Right ventricle myocardium inferior (tissue), 1 donor: ENCODE measurements at places on chromosomes 12 and 14.

GRCh38 chr12:13223941-13224340, 27.4 kb downstream of the EMP1 start:
- DNase-seq, result no peak

DNA sequence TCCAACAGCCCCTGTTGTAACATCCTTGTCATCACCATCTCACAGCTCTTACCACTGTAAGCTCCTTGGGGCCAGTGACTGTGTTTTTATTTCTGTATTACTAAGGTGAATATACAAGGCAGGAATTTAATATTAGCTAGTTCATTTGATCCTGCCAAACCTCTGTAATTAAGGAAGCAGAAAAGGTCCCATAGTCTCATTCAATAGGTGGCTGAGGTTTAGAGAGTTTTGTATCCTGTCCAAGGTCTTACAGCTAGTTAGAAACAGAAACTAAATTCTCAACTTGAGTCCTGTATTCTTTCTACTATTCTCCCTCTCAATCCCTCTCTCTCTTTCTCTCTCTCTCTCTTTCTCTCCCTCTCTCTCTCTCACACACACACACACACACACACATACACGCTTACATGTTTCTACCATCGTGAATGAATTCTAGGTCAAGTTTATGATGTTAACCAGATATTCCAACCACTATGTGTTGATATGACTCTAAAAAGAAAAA, 543 bp upstream of the GLIPR1 start:
- DNase-seq, result no peak

DNA sequence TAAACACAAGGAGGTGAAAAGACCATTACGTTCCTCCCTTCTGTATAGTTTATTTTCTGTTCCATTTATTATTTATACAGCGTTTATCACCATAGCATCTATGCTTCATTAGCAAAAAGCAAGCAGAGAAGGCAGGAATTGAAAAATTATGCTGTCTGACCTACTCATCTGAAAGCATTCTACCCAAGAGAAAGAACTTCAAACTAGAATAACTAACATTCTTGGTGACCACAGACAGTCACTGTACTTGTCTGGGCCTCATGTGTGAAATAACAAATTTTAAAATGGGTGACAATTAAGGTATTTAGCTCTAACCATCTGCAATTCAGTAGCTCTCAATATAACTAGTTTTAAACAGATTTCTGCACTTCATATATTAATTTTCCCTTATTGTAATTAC, 29.3 kb upstream of the PDE3A start:
- no peak for DNase-seq

GRCh38 chr12:114676142-114676741, 7.7 kb downstream of the TBX3 start:
- DNase-seq, result no peak

- no peak for DNase-seq
Observed at GRCh38 chr12:87656311-87656710, 372.9 kb downstream of the C12orf50 start.

GRCh38 chr14:57323721-57324120, 55.0 kb downstream of the AP5M1 start:
- no peak for DNase-seq

GRCh38 chr14:74302152-74302628, 544 bp downstream of the ABCD4 start:
- DNase-seq, result no peak

DNA sequence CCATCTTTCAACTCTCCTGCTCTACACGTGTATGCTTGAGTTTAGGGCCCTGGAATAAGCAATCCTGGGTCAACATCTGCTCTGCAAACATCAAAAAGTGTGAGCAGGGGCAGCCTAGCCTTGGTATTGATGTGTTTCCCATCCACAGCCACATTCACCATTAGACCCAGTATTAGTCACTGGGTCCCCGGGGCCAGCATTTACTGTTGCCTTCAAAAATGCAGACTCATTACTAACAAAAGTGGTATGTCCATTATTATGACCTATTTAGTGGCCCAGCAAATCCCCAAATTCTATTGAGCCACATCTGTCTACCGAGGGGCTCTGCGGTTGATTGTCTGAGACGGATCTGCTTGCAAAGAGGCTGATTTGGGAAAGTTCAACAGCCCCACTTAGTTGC, 661.8 kb downstream of the DIO2 start:
- DNase-seq, result no peak

GRCh38 chr14:95784137-95784536, 70.2 kb upstream of the TCL1A start:
- no peak for DNase-seq

DNA sequence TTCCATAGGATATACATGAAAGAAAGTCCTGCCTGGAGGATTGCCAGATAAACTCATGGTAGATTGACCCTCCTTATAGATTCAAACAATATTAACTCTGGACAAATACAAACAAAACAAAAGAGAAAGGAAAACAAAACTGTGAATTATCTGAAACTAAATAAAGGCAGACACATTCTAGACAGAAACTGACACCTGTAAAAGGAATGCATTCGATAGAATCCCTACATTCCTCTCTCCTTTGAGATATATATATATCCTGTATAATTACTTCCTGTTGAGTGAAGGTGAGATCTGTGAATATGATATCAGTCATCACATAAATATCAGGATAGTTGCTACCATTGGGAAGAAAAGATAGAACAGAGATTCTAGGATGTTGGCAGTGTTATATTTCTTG, 948.4 kb upstream of the ATXN7L3B start:
- DNase-seq, result no peak

DNA sequence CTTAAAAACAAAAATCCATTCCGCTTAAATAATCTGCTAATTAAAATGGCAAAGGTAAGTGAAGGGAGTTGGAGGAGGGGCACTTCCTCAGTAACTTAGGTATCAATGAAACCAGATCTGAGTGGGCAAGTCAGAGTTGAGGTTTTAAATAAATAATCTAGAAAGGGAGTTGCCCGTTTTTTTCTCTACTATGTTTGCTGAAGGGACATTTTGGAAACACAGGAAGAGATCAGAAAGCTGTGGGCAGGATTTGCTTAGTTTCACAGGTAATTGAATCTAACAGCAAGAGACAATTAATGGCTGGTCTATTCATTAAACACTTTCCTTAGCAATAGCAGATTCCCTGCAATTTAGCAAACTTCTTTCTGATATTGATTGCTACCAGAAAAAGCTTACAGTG, 186.0 kb upstream of the ABCD2 start:
- no peak for DNase-seq

DNA sequence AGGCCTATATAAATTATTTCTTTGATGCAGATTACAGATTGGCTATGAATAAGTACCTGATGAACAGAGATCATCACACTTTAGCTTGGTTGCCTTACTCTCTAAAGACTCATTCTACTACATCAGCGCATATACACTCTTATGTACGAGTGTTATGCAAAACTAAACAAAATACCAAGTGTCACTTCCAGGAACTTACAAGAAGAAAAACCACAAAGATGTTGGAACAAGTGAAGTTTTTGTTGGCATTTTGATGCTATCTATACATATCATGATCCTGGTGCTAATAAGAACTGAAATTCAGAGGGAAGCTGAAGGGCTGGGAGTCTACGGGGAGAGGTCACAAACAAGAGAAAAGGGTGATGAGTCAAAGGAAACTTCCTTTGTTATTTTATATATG, 47.9 kb upstream of the CERS5 start:
- no peak for DNase-seq

DNA sequence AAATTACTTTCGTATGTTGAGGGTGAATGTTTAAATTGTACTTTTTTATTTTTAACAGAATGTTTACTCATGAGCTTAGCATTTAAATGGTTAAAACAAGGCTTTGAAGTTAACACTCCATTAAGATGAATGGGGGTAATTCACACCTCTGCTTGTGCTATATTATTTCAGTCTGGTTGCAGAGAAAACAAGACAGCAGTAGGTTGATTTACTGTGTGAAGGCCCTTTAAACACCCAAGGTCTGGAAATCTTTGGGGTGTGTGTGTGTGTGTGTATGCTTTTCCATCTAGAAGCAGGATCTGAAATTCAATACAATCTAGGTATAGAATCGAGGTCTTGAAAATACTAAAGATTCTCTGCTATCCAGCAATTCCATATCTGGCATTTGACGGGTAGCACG, 83.8 kb downstream of the SLC38A6 start:
- DNase-seq, result no peak

- DNase-seq, result no peak
Observed at GRCh38 chr12:50326590-50327284, 43.4 kb upstream of the LIMA1 start.

DNA sequence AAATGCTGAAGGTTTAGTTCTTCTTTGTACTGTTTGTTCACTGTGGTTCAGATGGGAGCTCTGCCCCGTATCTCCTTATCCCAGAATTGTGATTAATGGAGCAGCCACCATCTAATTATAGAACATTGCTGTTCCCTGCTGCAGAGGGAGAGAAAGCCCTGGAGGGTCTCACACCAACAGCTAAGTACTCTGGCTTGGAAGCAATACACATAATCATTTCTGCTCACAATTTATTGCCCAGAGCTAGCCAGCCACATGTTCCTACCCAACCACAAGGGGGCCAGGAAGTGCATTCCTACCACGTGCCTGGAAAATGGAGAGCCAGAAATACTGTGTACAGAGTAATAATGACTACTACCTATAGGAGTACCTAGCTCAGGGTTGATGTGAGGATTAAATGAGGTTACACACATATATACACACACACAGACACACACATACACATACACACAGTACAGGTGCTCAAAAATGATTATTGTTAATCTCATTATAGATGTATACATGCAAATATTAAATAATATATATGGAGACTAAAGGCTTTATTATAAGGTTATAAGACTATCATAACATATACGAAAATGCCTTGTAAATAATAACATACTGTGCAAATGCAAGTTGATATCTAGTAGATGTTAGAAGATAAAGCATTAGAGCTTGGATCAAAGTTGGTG, 22.3 kb downstream of the MSRB3 start:
- DNase-seq, result no peak

- DNase-seq, result no peak
Observed at GRCh38 chr14:88243946-88244345, 79.1 kb downstream of the KCNK10 start.

DNA sequence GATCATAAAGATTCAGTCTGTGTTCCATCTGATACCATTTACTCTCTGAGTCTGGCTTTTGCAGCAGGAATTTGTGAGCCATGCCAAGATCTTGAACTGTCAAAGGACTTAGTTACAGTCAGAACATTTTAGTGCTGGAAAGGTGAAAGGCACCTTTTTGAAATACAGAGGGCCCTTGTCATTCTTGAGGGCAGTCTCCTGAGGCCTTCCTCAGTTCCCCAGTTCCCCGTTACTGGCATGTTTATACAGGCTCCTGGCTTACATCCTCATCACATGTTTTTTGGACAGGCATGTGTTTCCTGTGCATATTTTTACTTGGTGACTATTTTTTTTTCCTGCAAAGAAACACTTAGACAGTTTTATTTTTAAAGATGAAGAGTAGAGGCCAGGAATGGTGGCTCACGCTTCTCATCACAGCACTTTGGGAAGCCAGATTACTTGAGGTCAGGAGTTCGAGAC, 21.0 kb downstream of the CFAP54 start:
- DNase-seq, result no peak

DNA sequence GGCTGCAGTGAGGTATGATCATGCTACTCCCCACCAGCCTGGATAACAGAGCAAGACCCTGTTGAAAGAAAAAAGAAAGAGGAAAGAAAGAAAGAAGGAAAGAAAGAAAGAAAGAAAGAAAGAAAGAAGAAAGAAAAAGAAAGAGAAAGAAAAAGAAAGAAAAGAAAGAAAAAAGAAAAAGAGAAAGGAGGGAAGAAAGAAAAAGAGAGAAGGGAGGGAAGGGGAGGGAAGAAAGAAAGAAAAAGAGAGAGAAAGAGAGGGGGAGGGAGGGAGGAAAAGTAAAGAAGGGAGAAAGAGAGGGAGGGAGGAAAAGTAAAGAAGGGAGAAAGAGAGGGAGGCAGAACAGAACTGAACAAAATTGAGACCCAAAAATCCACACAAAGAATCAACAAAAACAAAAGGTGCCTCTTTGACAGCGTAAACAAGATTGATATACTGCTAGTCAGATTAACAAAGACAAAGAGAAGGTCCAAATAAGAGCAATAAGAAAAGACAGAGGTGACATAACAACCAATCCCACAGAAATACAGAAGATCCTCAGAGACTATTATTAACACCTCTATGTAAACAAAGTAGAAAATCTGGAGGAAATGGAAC, 293.9 kb upstream of the AMIGO2 start:
- no peak for DNase-seq

DNA sequence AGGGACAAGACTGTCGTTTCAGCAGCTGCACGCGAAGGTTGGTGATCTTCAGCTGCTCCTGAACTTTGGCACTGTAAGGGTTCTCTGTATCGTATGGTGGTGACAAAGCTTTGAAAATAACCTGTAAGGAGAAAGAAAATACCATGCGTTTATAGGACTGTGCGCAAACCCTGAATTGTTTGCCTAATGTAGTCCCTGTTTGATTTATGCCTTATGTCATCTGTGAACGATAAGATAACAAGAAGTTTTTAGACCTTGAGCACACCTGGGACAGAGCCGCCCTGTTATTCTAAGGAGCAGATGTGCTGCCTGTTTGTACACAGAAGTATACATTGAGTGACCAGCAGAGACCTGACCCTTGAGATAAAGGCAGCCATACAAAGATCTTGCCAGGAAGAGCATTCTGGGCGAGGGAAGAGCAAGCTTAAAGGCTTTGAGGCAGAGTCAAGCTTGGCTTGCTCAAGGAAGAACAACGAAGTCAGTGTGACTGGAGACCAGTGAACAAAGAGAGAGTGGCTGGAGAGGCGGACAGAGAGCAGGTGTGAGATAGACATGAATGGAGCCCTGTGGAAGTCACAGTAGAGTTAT, 52.4 kb downstream of the NTN4 start:
- DNase-seq, result no peak

GRCh38 chr12:2145433-2145998, 92.7 kb downstream of the CACNA1C start:
- DNase-seq, result no peak

- DNase-seq, result no peak
Observed at GRCh38 chr12:69028941-69029729, 96.2 kb upstream of the CPM start.

DNA sequence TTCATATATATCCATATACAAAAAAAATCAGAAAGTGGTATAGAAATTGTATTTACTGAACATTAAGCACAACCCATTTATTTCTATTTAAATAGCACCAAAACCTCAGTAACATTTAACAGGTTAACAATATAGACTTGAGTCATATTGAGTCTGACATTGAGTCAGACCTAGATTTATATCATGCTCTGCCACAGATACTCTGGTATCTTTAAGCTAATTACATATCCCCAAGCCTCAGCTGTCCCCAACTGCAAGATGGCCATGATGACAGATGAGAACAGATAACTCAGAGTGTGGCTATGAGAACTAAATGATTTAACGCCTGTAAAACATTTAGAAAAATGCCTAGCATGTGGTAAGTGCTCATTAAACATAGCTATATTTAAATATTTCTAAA, 40.3 kb downstream of the IFNG start:
- no peak for DNase-seq
